ENCODE measurements at places on chromosomes 5 and 9.

- DNase-seq: no peak
Observed at GRCh38 chr9:7369384-7369821, 430.2 kb downstream of the DMAC1 start.

DNA sequence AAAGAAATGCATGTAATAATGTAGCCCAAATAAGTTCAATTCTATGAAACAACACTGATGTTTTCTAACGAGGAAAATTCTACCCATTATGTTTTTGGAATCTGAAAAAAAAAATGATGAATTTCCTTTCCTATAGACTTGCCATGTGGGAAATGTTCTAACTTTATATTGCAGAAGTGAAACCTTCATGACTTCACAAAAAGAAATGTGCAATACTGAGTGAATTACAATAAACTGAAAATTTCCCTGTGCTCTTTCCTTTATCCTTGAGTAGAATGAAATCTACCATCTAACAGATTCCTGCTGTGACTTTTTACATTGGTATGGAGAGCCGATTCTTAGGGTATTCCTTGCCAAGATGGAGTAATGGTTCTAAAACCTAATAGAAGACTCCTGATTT is 1622.5 kb downstream of the MAT2B start:
- DNase-seq: peak; percentile 74

GRCh38 chr5:42858031-42858643 is 46.4 kb upstream of the SELENOP start:
- DNase-seq: peak; percentile 13

- no peak for DNase-seq
Observed at GRCh38 chr5:30890377-30890776, 303.1 kb upstream of the CDH6 start.

DNA sequence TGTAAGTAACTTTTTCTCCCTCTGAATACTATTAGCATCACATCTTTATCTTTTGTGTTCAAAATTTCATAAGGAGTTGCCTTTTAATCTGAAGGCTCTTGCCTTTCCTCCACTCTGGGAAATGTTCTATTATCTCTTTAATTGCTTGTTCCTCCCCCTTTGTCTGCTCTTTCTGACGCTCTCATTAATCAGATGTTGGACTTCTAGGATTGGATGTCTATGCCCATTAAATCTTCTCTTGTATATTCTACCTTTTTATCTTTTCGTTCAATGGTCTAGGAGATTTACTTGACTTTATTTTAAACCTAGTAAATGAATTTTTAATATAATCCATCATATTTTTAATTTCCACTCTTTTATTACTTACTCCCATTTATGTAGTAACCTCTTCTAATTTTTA is 76.7 kb downstream of the MARCHF3 start:
- DNase-seq: no peak

DNA sequence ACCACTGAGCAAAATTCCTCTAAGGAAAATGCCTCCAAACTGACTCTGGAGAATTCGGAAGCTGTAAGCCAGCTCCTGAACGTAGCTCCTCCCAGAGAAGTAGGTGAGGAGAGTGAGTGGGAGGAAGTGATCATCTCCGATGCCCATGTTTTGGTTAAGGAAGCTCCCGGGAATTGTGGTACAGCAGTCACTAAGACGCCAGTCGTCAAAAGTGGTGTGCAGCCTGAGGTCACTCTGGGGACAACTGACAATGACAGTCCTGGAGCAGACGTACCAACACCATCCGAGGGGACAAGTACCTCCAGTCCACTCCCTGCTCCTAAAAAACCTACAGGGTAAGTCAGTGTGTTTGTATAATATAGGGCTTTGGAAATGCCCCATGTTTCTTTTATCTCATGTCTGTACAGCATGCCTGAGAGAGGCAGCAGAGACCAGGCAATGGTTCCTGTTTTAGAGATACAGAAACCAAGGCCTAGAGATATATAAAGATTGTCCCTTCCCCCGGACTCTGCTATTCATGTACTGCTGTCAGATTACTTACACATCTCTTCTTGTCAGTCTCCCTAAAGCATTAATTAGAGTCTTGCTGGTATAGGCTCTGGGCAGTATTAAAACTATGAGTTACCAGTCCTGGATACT is 23.9 kb downstream of the HMGXB3 start:
- no peak for DNase-seq

DNA sequence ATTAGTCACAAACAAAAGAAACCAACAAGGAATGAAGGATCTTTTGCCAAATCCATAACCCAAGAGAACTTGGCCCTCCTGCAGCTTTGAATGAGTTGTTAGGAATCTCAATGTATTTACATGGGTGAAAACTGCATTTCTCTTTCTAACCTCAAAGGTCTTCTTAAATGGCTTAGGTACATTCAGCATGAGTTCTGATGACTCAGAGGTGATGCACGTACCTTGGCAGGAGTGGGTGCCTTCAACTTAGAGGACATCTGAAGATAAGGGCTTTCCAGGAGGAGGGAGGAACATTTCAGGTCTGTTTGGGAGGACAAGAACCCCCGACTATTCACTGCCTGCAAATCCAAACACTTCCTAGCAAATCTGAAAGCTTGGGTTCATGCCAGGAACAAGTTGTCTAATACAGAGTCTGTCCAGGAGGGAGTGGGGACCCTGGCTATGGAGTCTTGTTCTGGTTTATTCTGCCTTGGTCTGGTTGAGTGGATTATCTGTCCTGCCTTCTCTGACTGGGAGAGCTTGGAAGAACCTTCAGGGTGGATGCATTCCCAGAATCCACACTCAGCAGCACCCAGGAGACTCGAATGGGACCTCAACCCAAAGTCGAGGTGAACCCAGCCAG is 65.7 kb downstream of the IRX2 start:
- no peak for DNase-seq

GRCh38 chr5:142314606-142315005 is 10.2 kb downstream of the SPRY4 start:
- DNase-seq: no peak
